ENCODE measurements at places on chromosomes 13 and 19. TPM values are rescaled to one million over a fixed set of nuclear protein-coding genes. Genes with fewer than 3 reads are reported as not detected.

GRCh38 chr19:51548891-51549305 lies 17.4 kb upstream of the SIGLEC6 start:
- no peaks in the 10 kb centered on the region for H3K4me1 ChIP-seq
- H3K27ac ChIP-seq: no peak overlapping the region
- no peak for DNase-seq
- H3K4me3 ChIP-seq: no peak overlapping the region
- no peaks in the 10 kb centered on the region for H3K27me3 ChIP-seq

- H3K27me3 ChIP-seq: no peaks in the 10 kb centered on the region
- peaks cover 35% of the 10 kb centered on the region for H3K4me1 ChIP-seq
- no peak overlapping the region for H3K4me3 ChIP-seq
- no peak for DNase-seq
- H3K36me3 ChIP-seq: no peaks in the 10 kb centered on the region
Measured at GRCh38 chr19:11373166-11373884, 1.1 kb upstream of the SWSAP1 start.

GRCh38 chr13:34144142-34144541 lies 326.2 kb downstream of the RFC3 start:
- H3K27me3 ChIP-seq: no peaks in the 10 kb centered on the region
- H3K36me3 ChIP-seq: no peaks in the 10 kb centered on the region
- no peaks in the 10 kb centered on the region for H3K4me1 ChIP-seq
- H3K4me3 ChIP-seq: no peak overlapping the region
- no peak overlapping the region for H3K27ac ChIP-seq

- H3K27me3 ChIP-seq: no peaks in the 10 kb centered on the region
- no peak overlapping the region for H3K4me3 ChIP-seq
- no peak overlapping the region for H3K27ac ChIP-seq
- no peak for DNase-seq
Measured at GRCh38 chr13:98541701-98542203, 35.2 kb downstream of the STK24 start.

DNA sequence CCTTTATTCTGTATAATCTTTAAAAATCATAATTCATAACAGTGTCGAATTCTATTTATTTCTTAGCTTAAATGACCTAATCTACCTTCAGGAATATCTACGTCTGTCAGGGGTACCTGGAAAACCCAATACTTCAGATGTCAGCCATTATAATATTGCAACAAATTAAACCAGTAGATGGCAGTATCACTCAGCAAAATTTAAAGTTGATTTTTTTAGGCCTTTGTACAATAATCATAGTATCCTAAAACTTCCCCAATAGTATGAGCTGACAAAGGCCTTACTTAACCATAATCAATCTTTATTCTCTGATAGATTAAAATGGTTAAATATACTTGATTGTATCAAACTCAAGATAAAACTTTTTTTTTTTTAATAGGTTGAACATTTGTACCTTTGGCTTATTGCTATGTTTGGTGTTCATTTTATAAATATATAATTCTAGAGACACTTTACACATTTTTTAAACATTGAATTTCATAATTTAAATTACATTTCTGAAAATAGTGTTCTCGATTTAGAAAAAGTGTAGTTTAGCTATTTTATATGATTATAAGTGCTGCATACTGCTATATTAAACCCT lies 830.2 kb upstream of the SPRY2 start:
- H3K4me3 ChIP-seq: no peak overlapping the region
- no peak for DNase-seq
- H3K4me1 ChIP-seq: no peaks in the 10 kb centered on the region
- no peaks in the 10 kb centered on the region for H3K36me3 ChIP-seq
- no peak overlapping the region for H3K27ac ChIP-seq

DNA sequence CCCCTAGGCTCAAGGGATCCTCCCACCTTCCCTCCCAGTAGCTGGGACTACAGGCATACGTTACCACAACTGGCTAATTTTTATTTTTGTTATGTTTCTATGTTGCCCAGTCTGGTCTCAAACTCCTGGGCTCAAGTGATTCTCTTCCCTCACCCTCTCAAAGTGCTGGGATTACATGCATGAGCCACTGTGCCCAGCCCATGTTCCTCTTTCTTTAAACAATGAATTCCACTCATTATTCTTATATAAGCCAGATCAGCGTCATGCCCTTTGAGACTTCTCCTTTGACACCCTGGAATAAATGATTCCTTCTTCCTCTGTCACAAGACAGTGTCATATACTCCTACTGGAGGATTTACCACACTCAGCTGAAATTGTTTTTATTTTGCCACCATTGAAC lies 519.9 kb upstream of the SPRY2 start:
- no peak overlapping the region for H3K27ac ChIP-seq
- H3K4me1 ChIP-seq: no peaks in the 10 kb centered on the region
- H3K27me3 ChIP-seq: no peaks in the 10 kb centered on the region
- H3K4me3 ChIP-seq: no peak overlapping the region
- no peaks in the 10 kb centered on the region for H3K36me3 ChIP-seq

GRCh38 chr19:43332058-43332922 lies 21.2 kb upstream of the CD177 start:
- H3K4me1 ChIP-seq: no peaks in the 10 kb centered on the region
- no peak overlapping the region for H3K4me3 ChIP-seq
- DNase-seq: no peak
- H3K27ac ChIP-seq: no peak overlapping the region

- no peak for DNase-seq
- H3K36me3 ChIP-seq: no peaks in the 10 kb centered on the region
- no peak overlapping the region for H3K4me3 ChIP-seq
- no peaks in the 10 kb centered on the region for H3K4me1 ChIP-seq
- no peaks in the 10 kb centered on the region for H3K27me3 ChIP-seq
Measured at GRCh38 chr13:106612688-106613087, 44.8 kb upstream of the ARGLU1 start.

DNA sequence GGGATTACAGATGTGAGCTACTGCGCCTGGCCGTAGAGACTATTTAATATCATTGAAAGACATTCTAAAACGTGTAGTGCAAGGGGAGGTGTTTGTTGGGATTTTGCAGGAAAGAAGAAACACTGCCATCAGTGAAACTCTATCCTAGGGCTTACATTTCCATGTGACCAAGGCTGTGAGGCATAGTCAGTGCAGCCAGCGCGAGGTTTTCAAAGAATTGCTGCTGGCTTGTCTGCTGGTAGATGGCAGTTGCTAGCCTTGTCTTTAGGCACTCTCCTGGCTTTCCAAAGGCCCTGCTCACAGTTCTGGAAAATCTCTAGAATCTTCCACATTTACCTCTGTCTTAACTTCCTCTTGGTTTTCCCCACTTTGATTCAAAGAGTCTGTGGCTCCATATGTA lies 77.5 kb downstream of the GPC6 start:
- no peak for DNase-seq
- no peaks in the 10 kb centered on the region for H3K4me1 ChIP-seq
- H3K36me3 ChIP-seq: no peaks in the 10 kb centered on the region

- H3K36me3 ChIP-seq: no peaks in the 10 kb centered on the region
- peak overlapping the region; percentile 57 for H3K27ac ChIP-seq
- no peak for DNase-seq
- H3K4me3 ChIP-seq: no peak overlapping the region
- peaks cover 7% of the 10 kb centered on the region for H3K4me1 ChIP-seq
- H3K27me3 ChIP-seq: no peaks in the 10 kb centered on the region
Measured at GRCh38 chr13:98986226-98986846, 8.5 kb upstream of the DOCK9 start.

The SIGLECL1 gene
- total RNA-seq: not detected

The PLK5 gene
- total RNA-seq: not detected

The TEX29 gene
- 1.2 TPM for total RNA-seq

The RAB3A gene
- 5.0 TPM for total RNA-seq

The DACH1 gene
- total RNA-seq: 5.8 TPM

The QPCTL gene
- 10.5 TPM for total RNA-seq

The KCNN4 gene
- total RNA-seq: 4.7 TPM

The TMEM190 gene
- total RNA-seq: 48.6 TPM
